ENCODE measurements at places on chromosomes 3 and 15.

DNA sequence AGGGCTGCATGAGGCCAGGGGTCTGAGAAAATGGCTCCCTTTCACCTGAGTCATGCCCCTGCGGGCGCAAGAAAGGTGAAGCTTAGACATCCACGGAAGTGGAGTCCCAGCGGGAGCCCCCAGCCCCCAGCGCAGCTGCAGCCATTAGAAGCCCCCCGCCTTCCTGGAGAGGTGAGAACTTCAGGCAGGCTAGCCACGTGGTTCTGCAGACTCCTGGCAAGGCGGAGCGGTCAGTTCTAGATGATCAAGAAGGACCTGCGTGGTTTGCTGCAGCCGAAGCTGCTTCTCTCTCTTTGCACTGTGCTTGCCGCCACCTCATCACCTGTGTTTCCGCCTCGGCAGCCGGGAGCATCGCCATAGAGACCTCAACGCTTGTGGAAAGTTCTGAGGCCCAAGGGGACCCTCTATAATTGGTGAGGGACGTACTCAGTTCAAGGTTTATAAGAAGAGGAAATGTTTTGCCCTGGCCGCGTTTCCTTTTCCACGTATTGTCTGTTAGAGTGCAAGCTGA is 15.8 kb upstream of the KCNMB3 start:
- no peak for DNase-seq

- no peak for DNase-seq
Observed at GRCh38 chr3:89889386-89889785, 782.0 kb downstream of the EPHA3 start.

GRCh38 chr3:154334973-154335420 is 10.7 kb upstream of the DHX36 start:
- DNase-seq: no peak

DNA sequence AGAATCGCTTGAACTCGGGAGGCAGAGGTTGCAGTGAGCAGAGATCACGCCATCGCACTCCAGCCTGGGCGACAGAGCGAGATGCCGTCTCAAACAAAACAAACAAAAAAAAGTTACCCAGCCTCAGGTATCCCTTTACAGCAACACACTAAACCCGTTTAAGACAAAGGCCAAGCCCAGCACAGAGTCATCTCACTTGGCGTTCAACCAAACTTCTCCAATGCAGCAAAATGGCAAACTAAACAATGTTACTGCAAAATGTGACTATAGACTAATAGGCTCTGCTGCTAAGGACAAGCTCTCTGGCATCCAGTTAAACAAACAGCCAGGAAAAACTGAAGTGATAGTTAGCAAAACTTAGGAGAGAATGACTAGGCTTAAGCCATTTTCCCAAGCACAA is 6.4 kb upstream of the FAM219B start:
- DNase-seq: no peak
